Heart right ventricle (tissue), 16 donors: ENCODE measurements at places on chromosomes 1 and 21. TPM values are rescaled to one million over a fixed set of nuclear protein-coding genes. Genes with fewer than 3 reads are reported as not detected.

GRCh38 chr1:215005078-215005477, 77.5 kb upstream of the KCNK2 start:
- no peak overlapping the region for H3K4me3 ChIP-seq
- H3K36me3 ChIP-seq: no peaks in the 10 kb centered on the region
- no peaks in the 10 kb centered on the region for H3K4me1 ChIP-seq
- no peak overlapping the region for H3K27ac ChIP-seq

EXO1 gene
- total RNA-seq: 1.4 TPM

DNA sequence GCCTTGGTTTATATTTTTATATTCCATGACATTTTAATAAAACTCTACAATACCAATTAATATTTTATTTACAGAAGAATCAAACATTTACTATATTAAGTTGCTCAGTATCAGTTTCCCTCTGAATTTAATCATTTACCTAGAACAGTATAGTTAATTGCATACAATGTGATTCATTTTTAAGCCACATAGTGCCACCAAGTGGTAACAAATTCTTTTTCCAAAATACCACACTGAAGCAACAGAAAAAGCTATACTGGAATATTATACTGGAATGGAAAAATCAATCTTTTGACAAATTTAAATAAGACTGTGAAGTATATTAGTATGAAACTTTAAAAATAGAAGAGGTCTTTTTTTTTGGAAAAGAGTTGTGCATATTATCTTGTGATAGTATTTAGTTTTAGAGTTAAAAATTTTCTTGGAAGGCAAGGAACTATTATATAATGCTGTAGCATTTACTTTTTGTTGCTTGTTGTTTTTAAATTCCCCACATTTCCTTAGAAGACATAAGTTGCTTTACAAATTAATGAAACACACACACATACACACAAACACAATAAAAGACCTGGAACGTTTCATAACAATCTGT, 57.3 kb downstream of the ZNF644 start:
- H3K36me3 ChIP-seq: no peaks in the 10 kb centered on the region
- peaks cover 19% of the 10 kb centered on the region for H3K4me1 ChIP-seq
- H3K27me3 ChIP-seq: no peaks in the 10 kb centered on the region
- no peak overlapping the region for H3K27ac ChIP-seq
- H3K4me3 ChIP-seq: no peak overlapping the region

DNA sequence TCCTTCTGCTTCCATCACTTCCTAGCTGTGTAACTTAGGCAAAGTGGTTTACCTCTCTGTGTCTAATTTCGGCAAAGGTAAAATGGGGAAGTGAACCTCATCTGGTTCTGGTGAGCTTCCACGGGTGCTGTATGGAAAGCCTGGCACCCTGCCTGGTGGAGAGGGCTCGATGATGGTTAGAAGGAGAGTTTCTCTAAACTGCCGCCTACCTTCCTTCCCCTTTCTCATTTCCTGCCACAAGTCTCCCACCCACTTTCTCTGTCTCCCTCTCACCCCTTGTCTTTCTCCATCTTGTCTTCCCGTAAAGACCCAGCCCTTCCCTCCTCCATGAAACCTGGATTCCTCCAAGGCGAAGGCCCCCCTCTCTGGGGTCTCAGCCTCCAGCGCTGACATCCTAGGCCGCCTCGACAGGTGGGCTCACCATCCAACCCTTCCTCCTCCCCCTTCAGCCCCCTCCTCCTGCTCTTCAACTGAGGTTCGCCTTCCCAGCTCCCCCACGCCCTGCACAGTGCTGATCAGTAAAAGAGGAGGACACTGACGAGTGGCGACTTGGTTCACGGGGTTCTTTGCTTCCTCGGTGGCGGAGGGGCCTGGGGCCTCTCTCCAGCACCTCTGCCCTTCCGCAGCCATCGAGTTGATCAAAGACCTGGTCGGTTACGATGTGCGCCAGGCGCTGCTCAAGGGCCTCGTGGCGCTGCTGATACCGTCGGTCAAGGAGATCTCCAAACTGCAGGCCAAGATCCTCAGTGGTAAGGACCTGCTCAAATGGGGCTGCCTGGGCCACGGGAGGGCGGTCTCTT, 7.3 kb downstream of the RNU5D-1 start:
- H3K4me3 ChIP-seq: no peak overlapping the region
- no peaks in the 10 kb centered on the region for H3K4me1 ChIP-seq
- peaks cover 17% of the 10 kb centered on the region for H3K27me3 ChIP-seq
- no peak overlapping the region for H3K27ac ChIP-seq

GRCh38 chr1:80258659-80259058, 1252.1 kb upstream of the ADGRL4 start:
- H3K27ac ChIP-seq: no peak overlapping the region
- H3K4me3 ChIP-seq: no peak overlapping the region
- H3K27me3 ChIP-seq: no peaks in the 10 kb centered on the region
- H3K36me3 ChIP-seq: no peaks in the 10 kb centered on the region

OR2M4 gene
- total RNA-seq: not detected

DNA sequence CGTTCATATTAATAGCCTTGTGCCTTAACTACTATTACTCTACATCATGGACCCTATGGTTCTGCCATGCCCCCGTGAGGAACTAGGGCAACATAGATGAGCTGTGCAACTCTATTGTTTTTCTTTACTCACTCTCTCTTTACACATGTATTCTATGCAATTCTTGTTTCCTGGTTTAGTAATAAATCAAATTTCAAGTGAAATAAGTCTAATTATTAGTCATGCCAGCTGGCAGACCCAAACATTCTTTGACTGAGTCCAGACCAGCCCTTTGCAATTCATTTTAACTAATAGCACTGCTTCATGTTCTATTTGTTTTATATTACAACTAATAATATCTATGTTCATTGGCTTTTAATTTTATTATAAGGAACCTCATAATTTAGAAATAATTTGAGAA, 789.3 kb upstream of the ADAMTS5 start:
- no peaks in the 10 kb centered on the region for H3K27me3 ChIP-seq
- H3K27ac ChIP-seq: no peak overlapping the region
- DNase-seq: no peak
- no peak overlapping the region for H3K4me3 ChIP-seq

- H3K4me3 ChIP-seq: no peak overlapping the region
- H3K27me3 ChIP-seq: no peaks in the 10 kb centered on the region
- DNase-seq: no peak
- H3K27ac ChIP-seq: no peak overlapping the region
- no peaks in the 10 kb centered on the region for H3K4me1 ChIP-seq
These were observed 599.7 kb downstream of the KIF26B start for GRCh38 chr1:245754463-245754961.

DNA sequence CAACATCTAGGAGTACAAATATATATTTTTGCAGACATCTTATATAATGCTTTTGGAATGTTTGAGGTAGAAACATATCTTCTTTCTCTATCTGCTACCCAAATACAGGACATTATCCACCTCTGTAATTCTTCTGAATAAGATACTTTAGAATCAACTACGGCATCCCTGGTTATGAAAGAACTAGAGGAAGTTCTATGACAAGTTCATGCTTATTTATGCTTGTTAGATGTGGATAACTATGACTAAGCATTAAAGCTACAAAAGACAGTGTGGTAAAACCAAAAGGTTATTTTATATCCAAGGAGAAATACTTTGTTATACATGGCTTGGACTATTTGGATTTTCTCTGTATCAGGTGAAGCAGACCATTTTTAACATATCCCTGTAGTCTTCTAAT, 894.0 kb downstream of the KCNT2 start:
- H3K27me3 ChIP-seq: no peaks in the 10 kb centered on the region
- H3K36me3 ChIP-seq: no peaks in the 10 kb centered on the region
- no peak for DNase-seq
- no peak overlapping the region for H3K27ac ChIP-seq

- H3K27ac ChIP-seq: no peak overlapping the region
- peaks cover 29% of the 10 kb centered on the region for H3K27me3 ChIP-seq
- H3K36me3 ChIP-seq: no peaks in the 10 kb centered on the region
- DNase-seq: no peak
These were observed 95.4 kb downstream of the C1orf94 start for GRCh38 chr1:34272152-34272551.

DNA sequence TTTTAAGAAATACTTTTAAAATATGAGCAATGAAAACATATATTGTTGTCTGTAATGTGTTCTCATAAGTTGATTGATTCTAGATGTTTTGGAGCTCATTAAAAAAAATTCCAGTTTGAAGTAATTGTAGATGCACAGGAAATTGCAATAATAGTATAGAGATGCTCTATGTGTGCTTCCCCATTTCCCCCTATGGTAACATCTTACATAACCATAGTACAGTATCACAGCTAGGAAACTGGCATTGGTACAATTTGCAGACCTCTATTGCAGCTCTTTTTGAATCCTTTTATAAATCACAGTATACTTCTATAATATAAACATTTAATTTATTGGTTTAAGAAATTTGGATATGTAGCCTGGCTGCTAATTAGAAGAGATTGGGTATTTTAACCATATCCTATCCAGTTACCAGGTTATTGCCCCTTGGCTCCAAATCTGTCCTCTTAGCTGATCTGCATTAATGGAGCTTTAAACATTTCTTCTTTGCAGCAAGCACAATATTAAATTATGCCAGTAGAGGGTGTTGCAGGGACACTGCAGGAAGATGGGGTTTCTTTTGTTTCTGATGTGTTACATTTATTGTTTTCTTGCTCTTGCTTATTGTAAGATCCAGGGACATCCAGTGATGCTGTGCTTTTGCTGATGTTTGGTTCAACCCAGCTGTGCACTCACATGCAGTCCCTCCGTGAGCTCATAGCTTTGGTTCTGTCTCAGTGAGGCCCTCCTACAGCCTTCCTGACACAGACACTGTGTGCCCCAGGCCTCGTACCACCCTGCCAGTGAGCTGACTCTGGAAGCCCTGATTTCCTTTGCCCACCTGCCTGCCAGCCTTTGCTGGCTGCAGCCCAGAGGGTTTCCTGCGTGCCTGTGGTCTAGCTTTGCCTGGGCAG, 103.3 kb downstream of the RABGAP1L start:
- no peaks in the 10 kb centered on the region for H3K4me1 ChIP-seq
- H3K4me3 ChIP-seq: no peak overlapping the region
- DNase-seq: no peak
- peak overlapping the region; percentile 7 for H3K27ac ChIP-seq
- no peaks in the 10 kb centered on the region for H3K27me3 ChIP-seq
- peaks cover under 1% of the 10 kb centered on the region for H3K36me3 ChIP-seq

CFHR1 gene
- total RNA-seq: not detected

ADGRB2 gene
- 8.8 TPM for total RNA-seq

- no peak for DNase-seq
- no peaks in the 10 kb centered on the region for H3K27me3 ChIP-seq
- H3K27ac ChIP-seq: no peak overlapping the region
- peaks cover 68% of the 10 kb centered on the region for H3K36me3 ChIP-seq
These were observed 126.1 kb downstream of the CD247 start for GRCh38 chr1:167392200-167392696.

GRCh38 chr1:36217670-36218069, 6.6 kb upstream of the THRAP3 start:
- H3K4me1 ChIP-seq: peaks cover under 1% of the 10 kb centered on the region
- H3K27ac ChIP-seq: no peak overlapping the region
- no peak for DNase-seq
- H3K27me3 ChIP-seq: no peaks in the 10 kb centered on the region
- H3K36me3 ChIP-seq: no peaks in the 10 kb centered on the region
- H3K4me3 ChIP-seq: no peak overlapping the region

DNA sequence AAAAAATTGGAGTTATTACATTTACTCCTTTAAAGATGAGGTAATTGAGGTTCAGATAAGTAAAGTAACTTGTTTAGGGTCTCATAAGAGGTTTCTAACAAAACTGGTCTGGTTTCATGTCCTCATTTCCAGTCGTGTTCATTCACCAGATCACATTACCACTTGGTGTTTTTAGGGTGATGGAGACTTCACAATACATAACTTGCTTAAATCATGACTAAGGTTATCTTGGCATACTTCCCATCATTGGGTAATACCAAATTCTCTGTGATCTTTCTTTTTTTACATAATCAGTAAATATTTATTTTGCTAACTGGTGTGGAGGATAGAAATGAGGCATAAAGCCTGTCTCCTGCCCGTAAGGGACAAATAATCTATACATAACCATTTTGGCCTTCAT, 31.6 kb upstream of the RPTN start:
- no peak overlapping the region for H3K4me3 ChIP-seq
- H3K4me1 ChIP-seq: no peaks in the 10 kb centered on the region
- no peak for DNase-seq
- H3K27me3 ChIP-seq: no peaks in the 10 kb centered on the region

DNA sequence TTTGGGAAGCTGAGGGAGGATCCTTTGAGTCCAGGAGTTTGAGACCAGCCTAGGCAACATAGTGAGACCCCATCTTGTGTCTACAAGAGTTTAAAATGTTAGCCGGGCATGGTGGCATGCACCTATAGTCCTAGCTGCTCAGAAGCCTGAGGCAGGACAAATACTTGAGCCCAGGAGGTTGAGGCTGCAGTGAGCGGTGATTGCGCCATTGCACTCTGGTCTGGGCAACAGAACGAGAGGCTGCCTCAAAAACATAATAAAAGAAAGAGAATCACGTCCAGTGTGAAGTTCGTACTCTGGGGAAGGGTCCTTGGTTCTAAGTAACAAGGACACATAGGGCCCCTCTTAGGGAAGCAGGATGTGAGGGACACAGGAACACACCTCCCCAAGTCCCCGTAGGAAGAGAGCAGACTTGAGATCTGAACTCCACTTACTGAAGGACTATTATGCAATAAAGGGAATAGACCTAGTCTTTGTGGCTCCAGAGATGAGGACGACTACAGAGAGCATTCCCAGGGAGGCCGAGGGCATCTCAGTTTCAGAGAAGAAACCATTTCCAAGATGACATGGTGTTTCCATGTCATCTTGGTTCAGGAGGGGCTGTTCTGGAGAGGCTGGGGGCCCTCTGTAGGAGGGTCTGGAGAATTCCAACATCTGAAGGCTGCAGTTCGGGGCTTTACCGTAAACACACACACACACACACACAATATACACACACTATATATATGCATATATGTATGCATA, 10.8 kb upstream of the ENO1 start:
- DNase-seq: no peak
- peaks cover 18% of the 10 kb centered on the region for H3K4me1 ChIP-seq
- peak overlapping the region; percentile 78 for H3K27ac ChIP-seq
- no peaks in the 10 kb centered on the region for H3K36me3 ChIP-seq

DDAH1 gene
- total RNA-seq: 21.0 TPM

- H3K4me1 ChIP-seq: peaks cover 3% of the 10 kb centered on the region
- H3K27ac ChIP-seq: no peak overlapping the region
- no peaks in the 10 kb centered on the region for H3K36me3 ChIP-seq
- no peak overlapping the region for H3K4me3 ChIP-seq
- no peak for DNase-seq
- H3K27me3 ChIP-seq: no peaks in the 10 kb centered on the region
These were observed 25.9 kb upstream of the IL19 start for GRCh38 chr1:206744683-206745082.

DNA sequence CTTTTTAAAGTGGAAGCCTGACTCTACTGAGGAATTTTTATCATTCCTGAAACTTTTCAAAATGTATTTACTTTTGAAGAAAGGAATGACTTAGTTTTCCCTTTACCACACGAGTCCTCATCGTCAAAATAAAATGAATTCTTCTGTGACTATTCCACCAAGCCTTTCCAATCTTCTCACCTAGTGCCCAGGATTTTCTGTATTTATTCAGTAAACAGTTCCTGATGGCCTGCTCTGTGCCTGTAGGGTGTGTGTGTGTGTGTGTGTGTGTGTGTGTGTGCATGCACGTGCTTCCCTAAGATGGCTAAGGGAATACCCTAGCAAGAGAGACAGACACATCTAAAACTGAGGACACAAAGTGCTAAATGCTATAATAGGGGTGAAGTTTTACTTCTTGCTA, 395.0 kb upstream of the USP24 start:
- H3K36me3 ChIP-seq: no peaks in the 10 kb centered on the region
- no peak for DNase-seq
- H3K27me3 ChIP-seq: no peaks in the 10 kb centered on the region
- no peaks in the 10 kb centered on the region for H3K4me1 ChIP-seq
- H3K4me3 ChIP-seq: no peak overlapping the region
- no peak overlapping the region for H3K27ac ChIP-seq
